ENCODE measurements at places on chromosomes 2 and 18.

DNA sequence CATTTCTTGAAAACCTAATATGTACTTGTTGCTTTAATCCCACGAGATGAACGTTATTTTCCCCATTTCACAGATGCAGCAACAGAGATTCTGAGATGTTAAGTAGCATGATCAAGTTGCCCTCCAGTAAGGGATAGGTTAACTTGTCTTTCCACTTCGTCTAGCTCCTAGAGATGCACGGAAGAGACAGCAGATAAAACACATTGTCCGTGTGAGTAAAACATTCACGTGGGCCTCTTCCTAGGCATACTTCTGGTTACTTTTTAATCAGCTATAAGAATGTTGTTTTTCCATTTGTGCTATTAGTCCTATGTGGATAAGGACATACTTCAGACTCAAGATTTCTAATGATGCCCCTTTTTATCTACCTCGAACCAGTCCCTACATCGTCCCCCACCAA is 1.2 kb upstream of the ARHGAP28 start:
- DNase-seq = no peak

GRCh38 chr2:109028277-109028676 is 39.3 kb upstream of the EDAR start:
- no peak for DNase-seq

DNA sequence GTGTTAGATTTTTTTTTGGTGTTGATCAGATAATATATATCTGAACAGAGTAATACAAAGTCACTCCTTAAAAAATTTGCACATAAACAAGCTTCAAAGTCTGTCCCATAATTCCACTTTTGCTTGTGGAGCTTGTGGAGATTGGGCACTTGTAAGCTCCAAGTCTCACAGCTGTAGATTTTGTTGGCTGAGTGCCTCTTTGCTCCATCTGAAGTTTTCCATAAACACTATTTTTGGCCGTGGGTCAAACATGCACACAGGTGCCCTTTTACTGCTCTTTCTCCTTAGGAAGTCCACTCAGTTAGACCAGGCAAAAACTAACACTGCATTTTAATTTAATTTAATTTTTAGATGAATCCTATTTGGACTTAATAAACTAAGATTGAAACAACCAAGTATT is 3.6 kb upstream of the KCNJ13 start:
- DNase-seq = no peak

GRCh38 chr2:69817729-69818501 is 11.5 kb upstream of the GMCL1 start:
- DNase-seq = no peak

GRCh38 chr2:173929441-173929840 is 35.7 kb downstream of the SP3 start:
- DNase-seq = no peak

- no peak for DNase-seq
Measured at GRCh38 chr18:31773774-31774476, 13.2 kb upstream of the SLC25A52 start.

DNA sequence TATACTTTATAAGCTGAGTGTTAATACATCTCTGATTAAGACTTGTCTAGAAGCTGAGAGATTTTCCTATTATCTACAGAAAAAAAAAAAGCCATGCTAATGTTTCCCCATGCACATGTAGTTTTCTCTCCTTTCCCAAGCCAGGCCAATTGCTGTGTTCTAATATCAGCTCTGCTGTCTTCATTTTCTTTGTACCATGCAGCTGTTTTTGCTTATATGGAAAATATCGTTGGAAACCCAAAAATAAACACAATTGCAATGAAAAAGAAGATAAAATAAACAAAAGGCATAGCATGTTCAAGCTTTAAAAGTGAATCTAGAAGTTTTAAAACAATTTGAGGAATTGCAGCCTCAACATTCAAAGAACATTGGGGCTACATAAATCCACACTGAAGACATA is 817.4 kb upstream of the ACVR2A start:
- no peak for DNase-seq
